Activated T-helper 9 cell treated with anti-CD3 and anti-CD28 coated beads, Interleukin-2, amount 50 U/mL, for 16 hours (primary cell): ENCODE measurements at places on chromosomes 2 and 18.

DNA sequence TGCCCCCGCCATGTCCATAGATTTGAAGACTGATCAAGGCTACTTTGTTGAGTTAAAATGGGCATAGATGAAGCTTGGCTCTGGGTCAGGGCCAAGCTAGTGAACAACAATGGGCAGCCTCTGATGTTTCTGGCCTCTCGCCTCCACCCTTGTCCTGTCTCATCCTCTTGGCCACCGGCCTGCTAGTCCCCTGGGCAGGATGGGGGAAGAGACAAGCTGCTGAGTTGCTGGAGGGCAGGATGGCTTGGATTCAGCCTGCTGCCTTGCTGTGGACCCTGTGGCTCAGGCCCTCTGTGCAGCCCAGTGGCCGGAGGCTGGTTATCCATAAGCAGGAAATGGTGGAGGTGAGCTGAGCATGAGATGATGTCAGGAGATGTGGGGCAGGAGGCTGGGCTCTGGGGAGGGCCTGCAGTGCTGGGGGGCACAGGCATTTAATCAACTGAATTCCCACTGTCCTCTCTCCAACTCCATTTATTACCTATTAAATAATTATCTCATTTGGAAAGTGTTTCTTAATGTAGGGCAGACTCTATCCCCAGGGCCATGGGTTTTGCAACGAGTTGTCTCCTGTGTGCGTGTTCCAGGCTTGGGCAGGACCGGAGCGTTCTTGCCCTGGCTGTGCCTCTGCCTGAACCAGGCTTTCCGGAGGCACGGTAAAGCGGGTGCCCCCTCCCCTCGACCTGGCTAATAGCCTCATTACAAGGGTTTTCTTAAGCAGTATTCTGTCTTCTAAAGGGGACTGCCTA, 122.9 kb downstream of the GLI2 start:
- DNase-seq, result no peak

GRCh38 chr2:146677280-146677679, 1167.5 kb upstream of the ACVR2A start:
- no peak for DNase-seq

- DNase-seq, result no peak
These were observed 3.9 kb downstream of the BOD1L2 start for GRCh38 chr18:57150828-57151227.

- DNase-seq, result no peak
These were observed 291.9 kb downstream of the ALK start for GRCh38 chr2:29629495-29629894.

- DNase-seq, result no peak
These were observed 743.6 kb upstream of the FANCL start for GRCh38 chr2:58984731-58985130.

GRCh38 chr2:207772081-207772843, 2.6 kb upstream of the FZD5 start:
- DNase-seq, result no peak

DNA sequence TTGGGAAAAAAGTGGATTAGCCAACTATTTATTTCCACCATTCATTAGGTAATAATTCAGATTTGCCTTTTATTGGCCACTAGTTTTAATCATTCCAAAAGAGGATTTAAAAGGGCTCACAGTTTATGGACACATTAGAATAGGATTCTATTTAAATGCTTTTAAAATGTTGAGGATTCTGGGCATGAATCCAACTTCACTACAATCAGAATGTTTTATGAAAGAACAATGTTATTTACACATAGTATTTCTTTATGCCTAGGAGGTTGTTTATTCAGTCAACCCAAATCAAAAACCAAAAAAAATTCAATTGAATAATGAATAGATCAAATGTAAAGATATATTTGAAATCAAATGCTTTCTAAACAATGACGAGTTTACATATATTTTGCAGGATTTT, 232.2 kb downstream of the GULP1 start:
- DNase-seq, result no peak
